Activated CD4-positive, alpha-beta T cell treated with anti-CD3 and anti-CD28 coated beads for 1 hour (primary cell): ENCODE measurements at places on chromosomes 5 and 9.

GRCh38 chr9:2663461-2664173, 42.0 kb downstream of the VLDLR start:
- no peak for DNase-seq

GRCh38 chr9:8078641-8079140, 279.1 kb upstream of the DMAC1 start:
- DNase-seq: no peak

GRCh38 chr5:122581629-122582028, 193.3 kb upstream of the SNX2 start:
- no peak for DNase-seq

- DNase-seq: no peak
Observed at GRCh38 chr5:89260254-89260653, 377.3 kb upstream of the MEF2C start.

DNA sequence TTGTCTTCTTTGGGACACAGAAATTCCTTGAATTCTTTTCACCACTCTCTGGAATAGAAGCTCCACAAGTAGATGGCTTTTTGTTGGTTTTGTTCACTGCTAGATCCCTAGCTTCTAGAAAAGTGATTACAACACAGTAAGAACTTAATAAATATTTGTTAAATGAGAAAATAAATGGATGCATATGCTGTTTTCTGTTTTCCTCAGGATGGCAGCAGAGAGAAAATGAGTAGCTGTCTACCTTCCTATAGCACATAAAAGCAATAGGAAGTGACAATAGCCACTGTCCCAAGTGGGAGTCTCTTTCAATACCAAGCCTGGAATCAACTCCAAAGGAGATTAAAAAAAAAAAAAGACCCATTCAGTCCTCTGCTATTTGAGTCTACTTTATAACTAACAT, 100.6 kb upstream of the NREP start:
- no peak for DNase-seq

DNA sequence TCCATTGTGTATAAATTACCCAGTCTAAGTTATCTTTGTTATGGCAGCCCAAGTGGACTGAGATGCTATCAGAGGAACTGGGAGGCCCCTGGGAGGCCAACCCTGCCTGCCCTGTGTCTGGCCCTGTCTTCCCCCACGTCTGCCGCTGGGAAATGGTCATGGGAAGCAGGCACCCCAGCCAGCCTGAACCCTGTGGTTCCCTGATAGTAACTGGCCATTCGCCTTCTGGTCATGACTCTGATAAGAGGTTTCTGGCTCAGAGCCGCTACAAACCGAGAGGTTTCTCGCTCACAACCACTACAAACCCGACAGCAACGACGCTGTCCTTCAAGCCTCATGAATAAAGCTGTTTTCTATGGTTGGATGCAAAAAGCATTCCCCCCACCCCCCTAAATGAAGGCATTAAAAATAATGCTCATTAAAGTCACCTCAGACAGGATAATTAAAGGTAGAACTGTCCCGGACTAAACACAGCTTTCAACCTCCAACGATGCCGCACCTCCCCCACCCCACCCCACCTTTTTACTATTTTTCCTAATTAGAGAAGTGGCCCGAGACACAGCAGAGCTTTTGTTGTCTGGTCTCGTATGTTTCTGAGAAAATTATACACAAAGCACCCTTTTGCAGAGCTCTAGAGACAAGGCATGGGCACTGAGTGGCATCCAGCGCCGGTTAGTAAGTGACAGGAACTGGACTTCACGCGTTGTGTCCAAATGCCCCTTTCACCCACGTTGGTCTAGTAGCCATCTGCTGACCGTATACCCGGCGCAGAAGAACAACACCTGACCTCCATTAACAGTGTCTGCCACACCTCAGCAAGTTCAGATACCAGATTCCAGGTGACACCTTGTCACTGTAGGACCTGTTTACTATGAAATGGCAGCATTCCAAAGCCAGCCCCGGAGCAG, 140.8 kb downstream of the COL23A1 start:
- DNase-seq: no peak

- DNase-seq: no peak
Observed at GRCh38 chr5:150241298-150242160, 48.0 kb downstream of the CAMK2A start.

- no peak for DNase-seq
Observed at GRCh38 chr9:109035684-109036423, 22.6 kb upstream of the CTNNAL1 start.

GRCh38 chr9:4574657-4575243, 84.5 kb downstream of the SLC1A1 start:
- DNase-seq: no peak

DNA sequence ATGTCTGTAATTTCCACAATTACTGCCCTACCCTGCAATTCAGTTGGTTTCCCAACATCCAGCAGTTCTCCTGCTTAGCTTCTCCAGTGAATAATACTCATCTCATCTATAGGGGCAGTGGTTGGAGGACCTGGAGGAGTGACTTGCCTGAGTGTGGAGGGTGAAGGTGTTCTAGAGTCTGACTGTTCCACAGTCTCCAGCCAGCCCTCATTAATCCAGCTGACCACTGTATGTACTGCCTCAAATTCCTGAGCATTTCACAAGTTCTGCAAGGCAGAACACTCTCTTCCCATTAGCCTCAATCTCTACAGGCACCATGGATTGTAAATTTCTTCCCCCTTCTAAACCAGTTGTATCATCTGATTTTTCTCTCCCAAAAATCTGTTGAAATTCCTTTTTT, 147.4 kb upstream of the NFIL3 start:
- DNase-seq: no peak

DNA sequence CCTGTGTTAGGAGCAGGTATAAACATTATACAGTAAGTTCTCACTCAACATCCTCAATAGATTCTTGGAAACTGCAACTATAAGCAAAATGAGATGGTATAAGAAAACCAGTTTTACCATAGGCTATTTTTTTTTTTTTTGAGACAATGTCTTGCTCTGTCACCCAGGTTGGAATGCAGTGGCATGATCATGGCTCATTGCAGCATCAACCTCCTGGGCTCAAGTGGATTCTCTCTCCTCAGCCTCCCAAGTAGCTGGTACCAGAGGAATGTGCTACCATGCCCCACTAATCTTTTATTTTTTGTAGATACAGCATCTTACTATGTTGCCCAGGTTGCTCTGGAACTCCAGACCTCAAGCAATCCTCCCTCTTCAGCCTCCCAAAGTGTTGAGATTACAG, 50.1 kb upstream of the ADRB2 start:
- no peak for DNase-seq

GRCh38 chr5:90386099-90386710, 23.4 kb downstream of the CETN3 start:
- no peak for DNase-seq

DNA sequence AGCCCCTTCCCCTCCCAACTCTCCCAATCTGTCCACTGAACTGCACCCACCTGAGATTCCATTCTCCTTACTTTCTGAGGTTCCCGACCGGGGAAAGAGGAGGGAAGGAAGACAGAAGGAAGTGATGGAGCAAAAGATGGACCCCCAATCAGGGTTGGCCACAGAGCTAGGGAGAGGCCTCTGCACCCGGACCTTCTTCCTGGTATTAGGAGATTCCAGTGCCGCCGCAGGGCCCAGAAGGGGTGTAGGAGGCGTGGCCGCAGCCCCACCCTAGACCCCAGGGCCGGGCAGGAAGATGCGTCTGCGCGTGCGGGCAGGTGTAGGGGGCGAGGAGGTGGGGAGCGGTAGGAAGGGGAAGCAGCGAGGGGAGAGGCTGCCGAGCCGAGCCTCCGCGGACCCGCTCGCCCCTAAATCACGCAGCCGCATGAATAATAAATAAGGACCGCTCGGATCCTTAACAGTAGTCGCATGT, 104.2 kb upstream of the MVB12B start:
- DNase-seq: no peak

DNA sequence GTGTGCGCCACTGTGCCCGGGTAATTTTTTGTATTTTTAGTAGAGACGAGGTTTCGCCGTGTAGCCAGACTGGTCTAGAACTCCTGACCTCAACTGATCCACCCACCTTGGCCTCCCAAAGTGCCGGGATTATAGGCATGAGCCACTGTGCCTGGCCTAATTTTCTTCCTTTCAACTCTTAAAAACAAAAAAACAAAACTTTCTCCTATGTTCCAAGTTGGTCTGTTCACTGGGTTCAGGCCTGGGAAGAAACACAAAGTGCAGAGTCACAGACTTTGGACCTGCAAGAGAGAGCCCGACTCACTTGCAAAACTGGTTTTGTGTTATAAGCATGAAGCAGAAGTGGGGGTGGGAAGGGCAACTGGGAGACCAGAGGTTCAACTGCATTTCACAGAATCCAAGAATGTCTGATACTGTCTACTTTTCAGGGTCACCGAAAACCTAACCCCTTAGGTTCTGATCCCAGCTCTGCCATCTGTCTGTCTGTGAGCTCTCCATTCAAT, 5.2 kb upstream of the HDHD3 start:
- no peak for DNase-seq

DNA sequence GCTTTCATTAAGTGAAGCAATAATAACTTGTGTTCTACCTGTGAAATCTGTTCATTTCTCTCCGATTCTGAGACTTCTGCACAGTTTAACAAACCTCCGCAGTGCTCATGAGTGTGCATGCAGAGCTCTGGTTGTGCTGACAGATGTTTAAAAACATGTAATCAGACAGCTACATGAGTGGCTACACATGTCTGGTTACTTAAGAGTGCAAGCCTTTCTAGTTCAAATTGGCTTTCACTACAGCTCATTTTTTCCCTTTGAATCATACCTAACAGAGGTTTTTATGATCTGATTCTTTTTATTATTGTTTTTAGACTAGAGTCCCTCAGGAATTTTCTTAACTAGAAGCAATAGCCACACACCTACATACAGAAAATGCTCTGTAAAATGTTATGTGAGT, 310.2 kb downstream of the ARRDC3 start:
- no peak for DNase-seq

GRCh38 chr5:58246461-58246944, 213.4 kb downstream of the PLK2 start:
- DNase-seq: no peak

GRCh38 chr9:32928912-32929311, 72.5 kb downstream of the APTX start:
- DNase-seq: no peak

GRCh38 chr5:106097340-106097739, 1573.4 kb downstream of the EFNA5 start:
- no peak for DNase-seq

- no peak for DNase-seq
Observed at GRCh38 chr5:74850789-74851425, 15.3 kb downstream of the FAM169A start.

DNA sequence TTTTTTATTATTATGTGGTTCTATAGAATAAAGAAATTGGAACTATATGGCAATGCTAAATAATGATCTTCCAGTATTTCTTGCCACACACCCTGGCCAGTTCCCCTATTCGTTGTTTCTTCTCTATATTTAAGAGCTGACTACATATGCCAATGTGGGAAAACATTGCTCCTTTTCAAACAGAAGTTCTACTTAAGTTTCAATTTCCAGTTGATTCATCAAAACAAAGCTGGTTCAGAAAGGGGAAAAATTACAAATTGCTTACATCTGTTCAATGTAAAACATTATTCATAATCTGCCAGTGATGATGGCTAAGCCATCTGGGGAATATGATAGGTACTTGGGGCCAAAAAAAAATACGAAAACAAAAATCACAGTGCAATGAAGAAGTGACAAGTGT, 76.9 kb downstream of the ST8SIA4 start:
- no peak for DNase-seq

- peak; percentile 47 for DNase-seq
Observed at GRCh38 chr5:1167728-1168709, 33.4 kb upstream of the SLC6A19 start.

DNA sequence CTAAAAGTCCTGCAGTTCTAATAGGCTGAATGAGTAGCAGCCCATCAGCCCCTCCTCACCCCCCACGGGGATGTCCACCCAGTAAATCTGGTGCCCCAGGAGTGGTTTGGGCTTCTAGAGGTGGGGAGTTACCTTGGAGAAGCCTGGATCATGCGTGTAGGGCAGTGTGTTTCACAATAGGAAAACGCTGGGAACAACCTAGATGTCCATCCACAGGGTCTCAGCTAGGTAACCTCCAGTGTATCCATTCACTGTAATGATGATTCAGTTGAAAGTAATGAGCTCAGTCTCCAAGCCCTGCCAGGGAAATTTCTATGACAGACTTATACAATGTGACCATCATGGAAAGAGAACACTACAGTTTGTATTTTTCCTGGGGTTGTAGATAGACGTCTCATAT, 51.8 kb downstream of the NDST1 start:
- DNase-seq: no peak

DNA sequence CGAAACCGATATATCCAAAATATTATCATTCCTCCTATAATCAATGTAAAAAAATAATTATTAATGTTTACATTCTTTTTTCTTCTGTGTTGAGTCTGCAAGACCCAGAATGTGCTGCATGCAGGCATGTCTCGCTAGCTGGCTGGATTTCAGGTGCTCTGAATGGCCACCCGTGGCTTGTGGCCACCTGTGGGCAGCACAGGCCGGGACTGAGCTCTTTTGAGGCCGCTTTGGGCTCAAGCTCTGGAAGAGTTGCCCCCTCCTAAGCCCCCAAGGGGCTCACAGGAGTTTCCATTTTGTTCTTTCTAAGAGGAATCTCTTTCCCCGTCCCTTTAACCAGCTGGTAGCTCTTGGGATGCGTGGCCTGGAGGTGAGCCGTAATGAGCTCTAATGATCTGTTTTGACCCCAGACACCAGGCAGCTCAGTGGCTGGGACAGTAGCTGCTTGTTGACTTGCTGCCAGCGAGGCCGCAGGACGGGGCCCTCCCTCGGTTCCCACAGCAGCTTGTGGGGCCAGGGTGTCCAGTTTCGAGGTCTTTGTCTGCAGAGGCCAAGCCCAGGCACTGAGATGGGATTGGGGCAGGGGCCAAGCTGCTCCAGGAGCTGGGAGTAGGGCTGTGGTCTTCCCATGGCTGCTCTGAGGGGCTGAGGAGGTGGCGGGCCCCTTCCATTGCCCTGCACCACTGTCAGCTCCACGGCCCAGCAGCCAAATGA, 20.8 kb downstream of the ASS1 start:
- DNase-seq: no peak

DNA sequence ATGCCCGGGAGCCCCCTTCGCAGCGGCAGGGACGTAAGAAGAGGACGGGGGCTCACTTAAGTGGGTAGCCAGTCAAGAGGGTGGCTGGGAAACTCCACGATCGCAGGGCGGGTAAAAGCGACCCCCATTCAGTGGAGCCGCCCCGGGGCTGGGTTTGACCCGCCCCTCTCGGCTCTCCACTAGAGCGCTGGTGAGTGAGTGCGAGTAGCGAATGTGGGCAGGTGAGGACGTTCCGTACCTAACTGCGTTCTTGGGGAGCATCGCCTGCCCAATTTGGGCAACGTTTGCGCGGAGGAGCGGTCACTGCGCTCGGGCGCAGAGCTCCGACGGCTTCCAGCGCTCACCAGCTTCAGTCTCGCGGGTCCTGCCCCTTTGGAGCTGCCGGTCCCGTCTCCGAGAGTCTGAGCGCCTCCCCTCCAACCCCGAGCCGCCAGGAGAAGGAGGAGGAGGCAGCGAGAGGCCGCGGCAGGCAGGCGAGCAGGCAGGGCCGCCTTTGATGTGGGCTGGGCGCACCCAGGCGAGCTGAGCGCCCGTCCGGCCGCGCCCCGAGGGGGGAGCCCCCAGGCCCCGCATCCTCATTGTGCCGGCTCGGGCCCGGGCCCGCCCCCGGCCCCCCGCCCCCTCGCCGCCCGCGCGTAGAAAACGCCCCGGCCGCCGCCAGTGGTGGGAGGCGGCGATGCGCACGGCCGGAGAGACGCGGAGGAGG, at the start of gene FGF18:
FGF18 (plus strand) TSS at position 666 of the 706 bp plus-strand sequence. CDS start 553 bp downstream, outside the sequence.
- no peak for DNase-seq
